ENCODE measurements at places on chromosomes 13 and 19. TPM values are rescaled to one million over a fixed set of nuclear protein-coding genes. Genes with fewer than 3 reads are reported as not detected.

The BAX gene
- 157 TPM for total RNA-seq

The TPRX2 gene
- not detected for total RNA-seq

The MBD3L3 gene
- total RNA-seq = not detected

The STOML3 gene
- total RNA-seq = not detected

The PRR19 gene
- 0.98 TPM for total RNA-seq

The KL gene
- not detected for total RNA-seq

The CEACAM16 gene
- not detected for total RNA-seq

The APOC1 gene
- 0.86 TPM for total RNA-seq

The RDH8 gene
- total RNA-seq = not detected

The KLK11 gene
- total RNA-seq = not detected

The UGGT2 gene
- total RNA-seq = 37.6 TPM

The ODAD3 gene
- not detected for total RNA-seq

The CLEC4M gene
- total RNA-seq = not detected

The GNG7 gene
- total RNA-seq = 0.98 TPM

The FAM98C gene
- total RNA-seq = 8.2 TPM

The PTOV1 gene
- total RNA-seq = 43.8 TPM

The THSD8 gene
- not detected for total RNA-seq

The IL4I1 gene
- 2.6 TPM for total RNA-seq

The OR7C2 gene
- total RNA-seq = not detected

The ANKRD24 gene
- total RNA-seq = 0.10 TPM

The COX7A1 gene
- 9.5 TPM for total RNA-seq

The CYP4F2 gene
- total RNA-seq = not detected

The PET100 gene
- total RNA-seq = 8.8 TPM

The SLITRK6 gene
- total RNA-seq = not detected

The CEACAM18 gene
- total RNA-seq = not detected

The IRS2 gene
- 0.67 TPM for total RNA-seq

The UBE2L5 gene
- total RNA-seq = not detected

The IZUMO2 gene
- total RNA-seq = not detected

The LAIR2 gene
- total RNA-seq = not detected

The COX6B2 gene
- not detected for total RNA-seq

The CCL25 gene
- total RNA-seq = not detected

The RUBCNL gene
- not detected for total RNA-seq

The ADGRL1 gene
- 8.5 TPM for total RNA-seq

The CD209 gene
- not detected for total RNA-seq

The B3GNT3 gene
- total RNA-seq = 0.10 TPM

The ZNF433 gene
- 1.8 TPM for total RNA-seq

The PRODH2 gene
- not detected for total RNA-seq

The TNNI3 gene
- not detected for total RNA-seq

The SMIM17 gene
- total RNA-seq = 0.38 TPM

The ZNF442 gene
- 0.65 TPM for total RNA-seq

Measured in vein endothelial cell (primary cell).